ENCODE measurements at places on chromosomes 3 and 15.

DNA sequence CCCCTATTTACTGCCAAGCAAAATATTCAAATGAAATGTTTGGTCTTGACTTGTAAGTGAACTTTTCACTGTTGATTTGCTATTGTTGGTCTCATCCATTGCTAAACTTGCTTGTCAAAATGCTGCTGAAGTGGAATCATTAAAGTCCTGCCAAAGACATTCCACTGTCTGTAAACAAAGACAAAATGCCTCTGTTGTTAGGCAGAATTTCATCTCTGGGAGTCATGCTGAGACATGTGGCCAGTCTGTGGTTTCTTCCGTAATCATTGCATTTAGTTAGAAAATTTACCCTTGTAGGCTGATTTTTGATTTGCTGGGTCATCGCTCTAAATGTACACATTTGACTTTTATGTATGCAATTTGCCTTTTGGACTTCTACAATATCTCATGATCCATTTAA lies 577.7 kb downstream of the MECOM start:
- DNase-seq = peak; percentile 44

GRCh38 chr3:69251078-69251805 lies 128.8 kb upstream of the LMOD3 start:
- DNase-seq = no peak

DNA sequence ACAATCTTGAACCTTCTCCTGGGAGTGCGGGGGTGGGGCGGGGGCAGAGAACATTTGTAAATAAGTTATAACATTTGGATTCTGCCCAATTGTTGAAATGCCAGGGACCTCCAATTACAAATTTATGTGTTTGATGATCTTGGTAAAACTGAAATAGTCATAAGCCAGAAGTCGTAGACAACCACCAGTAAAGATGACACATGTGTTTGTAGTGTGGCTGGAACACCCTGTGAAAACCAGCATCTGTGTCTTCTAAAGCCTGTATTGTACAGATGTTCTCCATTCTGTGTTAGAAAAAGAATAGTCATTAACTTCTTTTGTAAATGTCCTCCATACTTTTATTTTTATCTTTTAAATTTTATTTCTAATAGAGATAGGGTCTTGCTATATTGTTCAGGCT lies 61.8 kb downstream of the ARIH1 start:
- no peak for DNase-seq

- no peak for DNase-seq
These were observed 36.5 kb downstream of the ALS2CL start for GRCh38 chr3:46656778-46657556.

DNA sequence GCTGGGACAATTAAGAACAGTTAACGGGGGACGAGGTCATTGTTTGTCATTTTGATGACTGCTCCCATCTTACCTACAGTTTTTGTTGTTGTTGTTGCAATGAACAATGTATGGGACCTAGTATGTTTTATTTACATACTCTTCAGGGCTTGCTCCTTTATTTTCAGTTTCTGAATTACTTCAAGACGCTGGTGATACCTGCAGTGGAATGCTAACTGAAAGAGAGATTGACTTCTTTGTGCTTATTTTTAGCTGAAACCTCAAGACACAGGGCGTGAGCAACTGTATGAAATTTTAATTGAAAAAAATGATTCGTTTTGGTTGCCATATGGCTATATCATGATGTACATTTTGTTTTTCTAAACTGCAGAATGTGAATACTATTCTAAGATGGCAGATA lies 297.9 kb downstream of the EDEM1 start:
- DNase-seq = no peak

DNA sequence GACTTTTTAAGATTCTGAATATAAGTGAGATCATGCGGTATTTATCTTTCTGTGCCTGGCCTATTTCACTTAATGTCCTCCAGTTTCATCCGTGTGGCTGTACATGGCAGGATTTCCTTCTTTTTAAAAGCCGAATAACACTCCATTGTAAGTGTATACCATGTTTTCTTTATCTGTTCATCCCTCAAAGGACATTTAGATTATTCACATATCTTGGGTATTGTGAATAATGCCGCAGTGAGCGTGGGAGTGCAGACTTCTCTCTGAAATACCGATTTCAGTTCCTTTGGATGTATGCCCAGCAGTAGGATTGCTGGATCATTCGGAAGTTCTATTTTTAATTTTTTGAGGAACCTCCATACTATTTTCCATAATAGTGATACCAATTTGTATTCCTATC lies 136.1 kb downstream of the APBA2 start:
- DNase-seq = no peak

DNA sequence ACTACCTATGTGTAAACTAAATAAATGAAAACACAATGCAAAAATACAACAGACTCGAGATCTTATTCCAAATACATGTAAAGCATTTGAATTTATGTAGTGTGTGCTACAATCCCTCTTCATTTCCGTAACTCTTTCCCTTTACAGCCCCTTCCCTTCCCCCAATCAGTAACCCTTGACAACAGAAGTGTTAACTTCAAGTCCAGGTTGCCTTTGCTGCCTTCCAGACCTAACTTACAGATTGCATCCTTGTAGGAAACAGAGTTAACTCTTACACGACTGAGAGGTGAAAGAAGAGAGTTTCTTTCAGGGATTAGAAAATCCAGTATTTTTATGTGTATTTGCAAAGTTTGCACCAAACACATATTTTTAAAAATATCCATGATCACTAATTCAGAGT lies 1.4 kb upstream of the ROBO1 start:
- no peak for DNase-seq

DNA sequence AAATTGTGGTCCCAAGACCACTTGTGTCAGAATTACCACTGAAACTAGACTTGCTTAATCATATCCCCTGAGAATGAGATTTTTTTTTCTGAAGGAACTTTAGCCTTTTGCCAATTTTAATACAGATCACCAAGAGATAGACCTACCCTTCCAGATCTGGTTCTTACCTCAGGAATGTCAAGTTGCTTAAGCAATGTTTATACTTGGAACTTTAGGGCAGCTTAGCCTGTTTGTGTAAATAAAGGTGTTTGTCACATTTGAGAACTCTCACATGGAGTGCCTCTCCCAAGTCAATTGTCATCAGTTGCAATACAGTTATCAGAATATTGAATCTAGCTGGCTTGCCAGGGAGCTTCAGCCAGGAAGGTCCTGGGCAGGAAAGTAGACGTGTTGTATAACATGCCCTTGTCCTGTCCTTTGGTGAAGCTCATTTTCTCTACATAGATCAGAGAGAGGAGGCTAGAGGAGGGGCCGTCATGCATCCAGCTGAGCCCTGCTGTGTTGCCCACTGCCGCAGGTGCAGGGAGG lies 3.9 kb downstream of the GPD1L start:
- no peak for DNase-seq

DNA sequence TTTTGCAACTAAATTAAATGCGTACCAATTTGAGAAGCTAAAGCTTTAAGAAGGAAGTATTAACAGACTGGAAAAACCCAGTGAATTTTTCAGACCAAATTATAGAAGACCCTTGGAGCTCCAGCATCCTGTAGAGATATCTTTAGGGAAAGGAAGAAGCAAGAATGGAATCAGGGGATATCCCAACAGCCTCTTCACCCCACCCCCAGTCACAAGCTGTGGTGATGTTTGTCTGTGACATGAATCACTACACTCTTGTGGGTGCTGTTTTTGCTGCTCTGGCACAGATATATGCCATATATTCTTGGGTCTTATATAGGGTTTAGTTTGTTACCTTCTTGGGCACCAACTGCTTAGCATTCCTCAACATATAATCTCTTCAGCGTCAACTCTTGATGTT lies 78.5 kb upstream of the BCL6 start:
- no peak for DNase-seq

DNA sequence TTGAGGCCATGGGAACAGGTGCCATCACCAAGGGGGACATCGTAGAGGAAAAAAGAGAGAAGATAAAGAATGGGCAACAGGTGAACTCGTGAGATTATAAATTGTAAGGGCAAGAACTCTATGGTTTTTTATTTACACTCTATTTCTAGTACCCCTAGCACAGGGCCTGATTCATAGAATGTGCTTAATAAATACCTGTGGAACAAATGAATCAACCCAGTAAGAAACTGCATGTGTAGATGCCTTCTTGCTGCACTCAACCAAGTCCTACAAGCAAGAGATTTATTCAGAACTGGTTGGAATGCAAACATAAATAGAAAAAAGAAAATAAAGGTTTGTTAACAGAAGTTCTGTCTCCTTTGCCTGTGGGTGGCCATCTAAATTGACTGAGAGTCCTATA lies 18.7 kb upstream of the KPNA1 start:
- no peak for DNase-seq

DNA sequence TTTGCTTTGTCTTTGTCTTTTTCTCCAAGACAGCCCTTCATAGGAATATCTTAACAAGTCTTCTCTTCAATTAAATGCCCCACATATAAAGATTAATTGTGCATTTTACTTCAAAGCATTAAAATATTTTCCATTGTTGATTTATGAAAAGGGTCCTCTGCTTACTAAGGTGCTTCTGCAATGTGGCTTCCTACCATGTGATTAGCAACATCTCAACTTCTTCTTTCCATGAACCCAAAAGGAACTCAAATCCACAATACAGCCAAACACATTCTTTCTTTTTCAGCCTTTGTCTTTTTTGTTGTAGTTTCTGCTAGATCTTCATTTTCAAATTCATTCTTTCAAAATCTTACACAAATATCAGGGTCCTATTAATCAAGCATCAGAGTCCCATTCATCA lies 309.2 kb downstream of the NSUN3 start:
- no peak for DNase-seq

GRCh38 chr3:169879845-169880575 lies 10.3 kb upstream of the LRRC31 start:
- no peak for DNase-seq

GRCh38 chr15:68431792-68432401 lies at the start of gene ITGA11:
Gene ITGA11, minus strand, starts transcription at chr15:68432163. Its CDS starts 97 bp downstream, at chr15:68432066.
- peak; percentile 76 for DNase-seq

DNA sequence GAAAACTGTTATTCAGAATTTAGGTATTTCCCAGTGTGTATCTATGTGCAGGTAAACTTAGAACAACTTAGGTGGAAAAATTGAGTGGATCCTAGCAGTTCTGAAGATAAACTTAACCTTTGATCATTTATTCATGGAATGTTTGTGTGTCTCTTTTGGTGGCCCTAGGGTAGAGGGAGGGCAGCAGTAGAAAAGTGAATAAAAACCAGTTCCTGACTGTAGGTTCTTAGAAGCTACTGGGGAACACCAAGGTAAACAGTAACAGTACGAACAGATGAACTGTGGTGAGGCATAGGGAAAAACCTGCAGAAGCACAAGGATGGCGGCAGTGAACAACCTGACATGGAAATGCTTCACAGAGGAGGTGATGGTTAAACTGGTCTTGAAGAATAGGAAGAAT lies 2.5 kb downstream of the SNRK start:
- DNase-seq = no peak

DNA sequence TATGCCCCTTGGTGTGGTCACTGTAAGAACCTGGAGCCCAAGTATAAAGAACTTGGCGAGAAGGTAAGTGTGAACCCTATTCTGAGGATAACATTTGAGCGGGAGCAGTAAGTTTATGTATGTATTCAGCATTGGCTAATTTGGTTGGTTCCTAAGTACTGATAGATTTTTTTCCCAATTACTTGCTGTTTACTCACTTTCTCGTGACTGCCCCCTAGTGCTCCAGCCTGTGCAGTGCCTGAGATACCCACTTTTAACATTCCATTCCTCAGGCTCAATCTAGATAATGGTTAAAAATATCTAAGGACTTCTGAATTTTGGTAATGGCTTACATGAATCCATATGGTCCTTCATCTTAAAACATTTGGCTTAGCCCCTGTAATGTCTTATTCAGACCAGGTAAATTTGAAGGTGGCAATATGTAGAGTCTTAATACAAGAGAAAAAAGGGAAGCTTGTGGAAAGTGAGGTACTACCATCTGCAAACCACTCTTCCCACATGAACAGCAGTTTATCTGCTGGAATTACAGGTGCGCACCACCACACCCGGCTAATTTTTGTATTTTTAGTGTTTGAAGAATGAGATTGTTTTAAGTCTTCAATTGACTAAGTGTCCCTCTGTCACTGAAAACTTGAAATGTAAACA lies 7.1 kb downstream of the ELL3 start:
- peak; percentile 54 for DNase-seq

GRCh38 chr3:144058713-144059112 lies 87.1 kb downstream of the DIPK2A start:
- DNase-seq = no peak

GRCh38 chr3:81005992-81006391 lies 755.5 kb downstream of the GBE1 start:
- no peak for DNase-seq

GRCh38 chr15:94080416-94080815 lies 150.9 kb upstream of the MCTP2 start:
- no peak for DNase-seq

DNA sequence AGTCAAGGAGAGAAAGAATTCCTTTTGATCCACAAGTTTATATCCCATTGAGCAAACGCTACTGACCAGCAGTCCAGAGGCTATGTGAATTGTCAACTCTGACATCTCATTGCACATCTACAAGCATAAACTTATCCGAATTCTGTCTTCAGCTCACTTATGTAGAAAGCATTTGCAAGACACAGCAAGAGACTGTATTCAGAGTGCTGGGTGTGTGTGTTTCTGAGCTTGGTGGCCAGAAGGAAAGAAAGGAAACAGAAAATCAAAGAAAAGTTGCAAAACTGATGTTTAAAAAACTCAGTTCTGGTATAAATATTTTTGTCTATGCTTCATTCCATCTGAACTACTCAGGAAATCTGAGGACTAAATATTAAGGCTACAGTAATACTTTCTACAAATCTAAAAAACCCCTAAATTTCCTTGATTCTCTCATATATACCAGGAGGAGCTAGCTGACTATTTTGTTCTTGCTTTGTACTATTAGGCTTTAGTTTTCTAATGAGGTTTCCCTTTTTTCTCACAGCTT lies 45.5 kb downstream of the LSAMP start:
- DNase-seq = no peak

- peak; percentile 69 for DNase-seq
These were observed 1.3 kb upstream of the KCNH8 start for GRCh38 chr3:19146685-19147650.

DNA sequence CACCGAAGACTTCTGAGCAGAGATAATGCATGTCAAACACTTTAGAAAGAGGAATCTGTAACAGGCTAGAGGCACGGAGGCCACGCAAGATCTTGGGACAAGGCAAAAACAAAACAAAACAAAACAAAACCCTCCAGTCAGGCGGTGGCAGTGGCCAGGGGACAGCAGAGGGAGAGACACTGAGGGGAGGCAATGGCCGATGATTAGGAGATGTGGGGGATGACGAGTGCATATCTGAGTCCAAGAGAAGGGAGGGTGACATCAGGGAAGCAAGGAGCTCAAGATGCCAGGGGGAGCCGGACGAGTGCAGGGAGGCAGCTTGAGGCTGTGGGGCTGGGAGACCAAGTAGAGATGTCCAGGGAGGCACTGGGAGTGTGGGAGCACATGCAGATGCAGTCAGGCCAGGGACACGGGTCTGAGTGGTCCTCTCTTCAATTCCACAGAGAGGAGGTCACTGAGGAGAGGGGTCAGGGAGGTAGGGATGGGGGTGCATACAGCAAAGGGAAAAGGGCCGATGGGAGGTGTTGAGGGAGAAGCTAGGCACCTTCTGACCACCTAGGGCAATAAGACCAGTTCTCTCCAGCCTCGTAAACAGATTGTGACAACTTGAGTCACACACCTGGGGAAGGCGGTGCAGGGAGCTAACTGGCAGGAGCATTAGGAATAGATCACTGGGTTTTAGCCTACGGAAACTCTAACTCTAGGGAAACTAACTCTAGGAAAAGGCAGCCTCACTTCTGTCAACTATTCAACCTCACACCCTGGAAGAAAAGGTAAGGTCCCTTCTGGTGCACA lies 29.6 kb downstream of the SLCO2A1 start:
- no peak for DNase-seq

- no peak for DNase-seq
These were observed 60.4 kb upstream of the TRPM1 start for GRCh38 chr15:31161951-31162350.

GRCh38 chr3:53626876-53627275 lies 132.5 kb downstream of the CACNA1D start:
- DNase-seq = no peak

Measured in HTR-8/SVneo (cell line).